ENCODE measurements at places on chromosomes 16 and 17.
A peak's percentile ranks its signal among the peaks of the same experiment; 100 is the strongest.

DNA sequence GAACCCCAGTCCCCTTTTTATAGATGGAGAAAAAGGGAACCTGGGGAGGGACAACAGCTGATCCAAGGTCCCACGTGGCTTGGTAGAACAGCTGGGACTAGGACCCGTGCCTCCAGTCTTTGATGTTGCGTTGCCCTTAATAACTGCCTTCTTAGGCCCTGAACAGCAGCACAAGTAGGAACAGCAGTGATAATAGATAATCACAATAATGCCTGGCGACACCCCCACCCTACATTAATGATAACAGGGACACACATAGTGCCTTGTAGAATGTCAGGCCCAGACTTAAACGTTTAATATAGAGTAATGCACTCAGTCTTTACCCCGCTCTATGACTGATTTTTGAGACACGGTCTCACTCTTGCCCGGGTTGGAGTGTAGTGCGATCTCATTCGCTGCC lies 96.4 kb downstream of the ABCC6 start:
- DNase-seq, result no peak

DNA sequence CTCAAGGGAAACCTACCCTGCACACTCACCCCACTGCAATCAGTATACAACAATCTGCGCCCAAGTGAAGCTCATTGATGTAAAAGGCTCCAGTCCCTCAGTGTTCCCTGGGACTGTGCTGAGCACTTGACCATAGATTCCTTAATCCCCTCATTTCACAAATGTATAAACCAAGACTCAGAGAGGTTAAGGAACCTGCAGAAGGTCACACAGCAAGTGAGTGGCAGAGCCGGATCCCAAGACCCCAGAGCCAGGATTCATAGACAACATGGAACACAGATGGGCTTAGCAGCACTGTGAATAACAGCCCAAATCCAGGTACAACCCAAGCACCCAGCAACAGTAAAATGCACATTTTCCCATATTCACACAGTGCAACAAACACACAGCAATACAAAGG lies 225.7 kb downstream of the C16orf78 start:
- peak; percentile 21 for DNase-seq

GRCh38 chr17:37701496-37701898 lies 43.4 kb downstream of the HNF1B start:
- DNase-seq, result peak; percentile 75

DNA sequence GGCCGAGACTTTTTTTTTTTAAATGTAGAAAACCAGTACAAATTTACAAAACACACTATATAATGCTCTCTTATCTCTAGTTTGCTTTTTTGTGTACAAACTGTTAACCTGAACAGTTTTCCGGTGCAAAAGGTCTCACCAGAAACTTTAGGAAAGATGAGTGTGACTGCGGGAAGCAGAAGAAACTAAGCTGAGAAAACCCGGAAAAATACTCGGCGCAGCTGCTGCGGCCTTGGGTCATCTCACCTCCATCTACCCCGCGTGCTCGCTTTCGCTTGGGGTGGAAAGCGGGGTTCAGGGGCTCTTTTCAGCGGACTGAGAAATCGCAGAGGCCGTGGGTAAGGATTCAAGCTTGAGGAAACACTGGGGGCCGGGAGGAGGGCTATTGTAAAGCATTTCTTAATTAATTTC lies 1.8 kb downstream of the SALL1 start:
- no peak for DNase-seq

DNA sequence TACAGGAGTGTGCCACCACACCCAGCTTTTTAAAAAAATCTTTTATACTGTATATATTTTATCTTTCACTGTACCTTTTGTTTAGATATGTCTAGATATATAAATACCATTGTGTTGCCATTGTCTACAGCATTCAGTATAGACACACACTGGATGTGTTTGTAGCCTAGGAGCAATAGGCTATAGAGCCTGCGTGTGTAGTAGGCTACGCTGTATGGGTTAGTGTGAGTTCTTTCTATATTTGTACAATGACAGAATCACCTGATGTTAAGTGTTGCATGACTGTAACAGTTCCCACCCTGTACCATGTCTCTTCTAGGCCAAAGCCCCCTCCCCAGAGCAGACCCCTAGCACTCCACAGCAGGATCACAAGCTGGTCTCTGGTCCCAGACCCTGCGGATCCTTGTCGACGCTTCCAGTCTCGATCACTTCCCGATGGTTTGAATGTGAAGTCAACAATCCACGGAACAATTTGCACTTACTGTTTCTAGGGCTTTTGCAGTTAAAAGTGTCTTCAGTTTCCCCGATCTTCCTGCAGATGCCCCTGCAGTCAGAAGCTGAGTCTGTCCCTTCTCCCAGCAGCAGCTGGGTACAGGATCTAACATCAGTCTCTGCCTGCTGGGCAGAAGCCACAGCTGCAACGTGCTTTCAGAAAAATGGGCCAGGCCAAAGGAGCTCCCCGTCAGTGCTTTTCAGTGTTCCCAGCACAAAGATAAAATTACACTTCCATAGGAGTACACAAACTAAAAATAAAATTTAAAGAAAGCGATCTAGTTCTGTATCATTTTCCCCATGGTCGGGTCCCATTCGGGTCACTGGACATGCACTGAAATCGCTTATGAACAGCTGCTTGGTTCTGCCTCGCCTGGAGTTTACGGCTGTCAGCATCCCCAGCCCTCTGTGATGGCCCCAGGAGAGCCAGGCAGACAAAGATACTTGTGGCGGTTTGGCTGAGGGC lies 35.4 kb downstream of the ADAM11 start:
- no peak for DNase-seq

DNA sequence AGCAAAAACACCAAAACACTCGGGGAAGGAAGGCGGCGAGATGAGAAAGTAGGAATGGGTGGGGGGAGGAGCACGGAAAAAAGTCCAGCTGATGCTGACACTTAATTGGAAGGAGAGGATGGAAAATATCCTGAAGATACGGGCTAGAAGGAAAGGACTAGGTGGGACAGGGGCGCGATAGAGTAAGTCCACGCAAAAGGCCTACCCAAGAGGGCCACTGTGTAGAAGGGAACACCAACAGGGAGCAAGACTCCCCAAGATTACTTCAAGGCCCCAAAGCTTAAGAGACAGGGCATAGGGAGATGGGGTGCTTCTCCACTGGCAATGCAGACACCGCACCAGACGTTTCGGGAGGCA lies 736 bp downstream of the APPBP2 start:
- no peak for DNase-seq

- DNase-seq, result no peak
Observed at GRCh38 chr17:63819585-63820537, 7.4 kb upstream of the PSMC5 start.

GRCh38 chr17:63675607-63676546 lies 24.0 kb downstream of the LIMD2 start:
- DNase-seq, result no peak

DNA sequence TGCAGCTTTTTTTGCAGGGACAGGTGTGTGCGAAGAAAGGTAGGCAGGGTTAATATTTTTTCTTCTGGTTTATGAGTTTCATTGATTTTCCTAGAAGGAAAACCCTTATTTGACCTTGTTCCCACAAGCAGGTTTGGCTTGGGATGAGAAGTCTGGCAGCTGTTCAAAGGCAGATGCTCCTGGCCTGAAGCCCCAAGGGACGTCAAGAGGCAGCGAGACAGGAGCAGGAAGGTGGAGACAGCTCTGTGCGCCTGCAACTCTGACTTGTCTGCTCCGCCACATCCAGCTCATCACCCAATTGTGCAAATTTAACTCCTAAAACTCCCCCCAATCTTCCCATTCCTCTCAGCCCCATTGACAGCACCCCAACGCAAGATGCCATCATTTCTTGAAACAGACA lies 136.8 kb upstream of the XYLT1 start:
- DNase-seq, result no peak

DNA sequence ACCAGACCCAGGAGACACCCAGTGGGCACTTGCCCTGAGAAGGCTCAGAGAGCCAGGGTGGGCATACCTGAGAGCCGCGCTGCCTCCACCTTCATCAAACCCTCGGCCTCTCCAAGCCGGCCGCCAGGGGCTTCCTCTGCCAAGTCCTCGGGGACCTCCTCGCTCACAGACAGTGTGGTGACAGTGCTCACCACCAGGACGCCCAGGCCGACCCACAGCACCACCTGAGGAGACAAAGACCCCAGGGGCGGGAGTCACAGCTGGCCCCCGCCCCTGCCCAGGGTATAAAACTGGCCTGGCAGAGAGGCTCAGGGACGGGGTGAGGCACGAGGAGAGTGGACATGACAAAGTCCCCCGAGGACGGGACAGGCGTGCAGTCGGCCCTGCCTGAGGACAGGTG lies 21.1 kb downstream of the NDUFAF8 start:
- no peak for DNase-seq

DNA sequence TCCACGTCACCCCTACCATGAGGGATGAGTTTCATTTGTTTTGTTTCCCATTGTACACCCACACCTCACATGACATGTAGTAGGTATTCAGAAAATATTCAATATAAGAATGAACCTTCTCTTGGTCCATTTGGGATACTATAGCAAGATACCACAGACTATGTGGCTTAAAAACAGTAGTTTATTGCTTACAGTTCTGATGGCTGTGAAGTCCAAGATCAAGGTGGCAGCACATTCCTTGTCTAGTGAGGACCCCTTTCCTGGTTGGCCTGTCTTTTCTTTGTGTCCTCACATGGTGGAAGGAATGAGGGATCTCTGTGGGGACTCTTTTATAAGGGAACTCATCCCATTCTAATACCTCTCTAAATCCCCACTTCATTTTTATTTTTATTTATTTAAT lies 36.2 kb upstream of the CRYM start:
- DNase-seq, result no peak

GRCh38 chr16:67395458-67396158 lies 2.3 kb upstream of the TPPP3 start:
- DNase-seq, result no peak

DNA sequence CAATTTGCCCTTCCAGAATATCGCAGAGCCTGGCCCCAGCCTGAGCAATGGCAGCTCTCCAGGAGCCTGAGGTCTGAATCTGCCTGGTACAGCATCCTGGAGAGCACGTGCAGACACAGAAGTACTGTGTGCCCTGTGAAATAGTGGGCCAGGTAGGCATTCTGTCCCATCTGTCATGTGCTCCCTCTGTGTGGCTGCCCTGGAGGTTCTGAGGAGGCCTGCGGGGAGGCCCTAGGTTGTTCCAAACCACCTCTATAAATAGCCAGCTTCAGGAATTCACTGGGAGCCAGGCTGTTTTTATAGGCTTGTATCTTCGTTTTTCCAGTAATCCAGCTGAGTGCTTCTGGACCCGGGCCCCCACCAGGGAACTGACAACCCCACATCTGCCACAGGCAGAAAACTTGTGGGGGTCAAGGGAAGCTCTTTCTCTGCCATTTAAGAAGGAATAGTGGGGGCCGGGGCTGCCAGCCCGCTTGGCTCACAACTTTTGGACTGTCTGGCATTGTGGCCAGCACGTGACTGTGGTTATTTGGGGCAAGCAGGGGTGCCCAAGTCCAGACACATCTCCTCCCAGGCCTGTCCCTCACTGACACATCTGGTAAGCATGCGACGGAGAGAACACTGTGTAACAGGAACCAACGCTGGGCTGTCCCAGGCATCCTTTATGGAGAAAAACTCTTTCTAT lies 356.3 kb upstream of the TNRC6C start:
- peak; percentile 30 for DNase-seq

DNA sequence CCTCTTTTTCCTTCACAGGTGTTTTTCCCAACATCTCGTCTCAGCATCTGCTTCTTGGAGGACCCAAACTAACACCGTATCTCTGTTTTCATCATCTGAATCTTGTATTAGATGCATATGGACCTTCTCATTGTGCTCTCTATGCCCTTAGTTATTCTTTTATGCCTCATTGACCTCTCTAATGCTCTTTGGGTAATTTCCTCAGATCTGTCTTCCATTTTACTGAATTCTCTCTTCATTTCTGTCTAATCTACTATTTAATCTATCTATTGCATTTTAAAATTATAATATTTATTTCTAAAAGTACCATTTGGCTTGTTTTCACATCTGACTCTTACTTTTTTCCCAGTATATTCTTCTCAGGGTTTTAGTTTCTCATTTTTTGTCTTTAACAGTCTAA lies 81.1 kb downstream of the PITPNC1 start:
- no peak for DNase-seq

DNA sequence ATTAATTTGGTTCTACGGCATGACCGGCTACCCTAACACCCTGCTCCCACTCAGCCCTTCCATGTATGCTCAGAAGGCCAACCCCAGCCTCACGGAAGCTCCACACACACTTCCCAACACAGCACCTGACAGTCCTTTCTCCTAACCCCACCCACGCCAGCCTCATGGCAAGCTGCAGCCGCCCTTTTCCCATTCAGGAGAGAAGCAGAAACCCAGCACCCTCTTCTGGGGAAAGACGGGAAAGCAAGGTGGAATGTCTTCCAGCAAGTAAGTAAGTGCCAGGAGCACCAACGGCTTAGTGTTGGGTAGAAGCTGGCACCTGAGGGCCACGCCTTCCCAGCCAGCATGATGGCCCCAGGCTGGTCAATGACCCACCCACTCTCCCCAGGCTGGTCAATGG lies 32.1 kb downstream of the ABR start:
- no peak for DNase-seq

DNA sequence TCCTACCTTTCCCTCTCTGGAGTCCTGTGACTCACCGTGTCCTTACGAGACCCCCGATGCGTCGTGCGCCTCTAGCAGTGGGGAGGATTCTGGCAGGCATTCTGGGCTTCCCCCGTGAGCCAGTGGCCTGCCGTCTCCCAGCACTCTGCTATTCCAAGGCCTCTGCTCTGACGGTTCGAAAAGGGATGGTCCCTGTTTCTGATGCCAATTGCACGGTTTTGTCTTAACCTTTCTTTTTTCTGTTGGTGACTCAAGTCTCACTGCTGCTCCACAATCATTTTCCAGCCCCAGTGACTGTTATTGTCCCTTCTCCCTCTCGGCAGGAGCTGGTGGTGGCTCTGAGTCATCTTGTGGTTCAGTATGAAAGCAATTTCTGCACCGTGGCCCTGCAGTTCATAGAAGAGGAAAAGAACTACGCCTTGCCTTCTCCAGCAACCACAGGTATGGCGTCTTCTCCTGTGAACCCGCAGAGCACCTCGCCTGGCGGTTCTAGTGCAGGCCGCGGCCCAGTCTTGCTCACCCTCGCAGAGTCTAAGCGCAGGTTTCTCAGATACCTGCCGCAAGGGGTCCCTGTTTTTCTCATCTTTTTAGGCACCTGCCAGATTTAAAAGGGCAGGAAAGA lies 100.1 kb upstream of the CHMP6 start:
- peak; percentile 82 for DNase-seq

DNA sequence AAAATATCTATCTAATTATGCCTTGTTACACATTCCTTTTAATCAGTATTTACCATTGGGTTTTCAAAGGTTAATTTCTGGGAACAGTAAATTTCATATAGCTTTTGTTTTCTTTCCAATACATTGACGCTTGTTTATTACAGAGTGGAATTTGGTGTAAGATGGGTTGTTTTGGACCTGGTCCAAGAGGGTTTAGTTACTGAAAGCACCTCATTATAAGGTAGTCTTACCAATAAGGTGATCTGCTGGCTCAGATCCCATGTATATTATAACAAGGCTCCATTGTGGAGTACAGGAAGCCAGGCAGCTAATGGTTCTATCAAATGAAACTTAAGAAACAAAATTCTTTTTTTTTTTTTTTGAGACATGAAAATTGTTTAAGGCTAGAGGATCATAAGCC lies 87.3 kb upstream of the NACA2 start:
- DNase-seq, result no peak

All from activated CD8-positive, alpha-beta memory T cell treated with anti-CD3 and anti-CD28 coated beads for 24 hours (primary cell).